ENCODE measurements at places on chromosomes 5 and 9. TPM values are rescaled to one million over a fixed set of nuclear protein-coding genes. Genes with fewer than 3 reads are reported as not detected.

GRCh38 chr9:3762076-3762475 lies 236.3 kb upstream of the RFX3 start:
- no peaks in the 10 kb centered on the region for H3K27me3 ChIP-seq
- no peaks in the 10 kb centered on the region for H3K4me1 ChIP-seq
- H3K27ac ChIP-seq: no peak overlapping the region

- DNase-seq: no peak
- no peaks in the 10 kb centered on the region for H3K4me1 ChIP-seq
- H3K36me3 ChIP-seq: no peaks in the 10 kb centered on the region
- no peak overlapping the region for H3K27ac ChIP-seq
Observed at GRCh38 chr5:36334315-36334714, 32.6 kb upstream of the RANBP3L start.

- no peaks in the 10 kb centered on the region for H3K27me3 ChIP-seq
- no peaks in the 10 kb centered on the region for H3K36me3 ChIP-seq
- peaks cover 6% of the 10 kb centered on the region for H3K4me1 ChIP-seq
- H3K27ac ChIP-seq: no peak overlapping the region
- H3K4me3 ChIP-seq: no peak overlapping the region
Observed at GRCh38 chr5:42668254-42668653, 88.4 kb upstream of the CCDC152 start.

DNA sequence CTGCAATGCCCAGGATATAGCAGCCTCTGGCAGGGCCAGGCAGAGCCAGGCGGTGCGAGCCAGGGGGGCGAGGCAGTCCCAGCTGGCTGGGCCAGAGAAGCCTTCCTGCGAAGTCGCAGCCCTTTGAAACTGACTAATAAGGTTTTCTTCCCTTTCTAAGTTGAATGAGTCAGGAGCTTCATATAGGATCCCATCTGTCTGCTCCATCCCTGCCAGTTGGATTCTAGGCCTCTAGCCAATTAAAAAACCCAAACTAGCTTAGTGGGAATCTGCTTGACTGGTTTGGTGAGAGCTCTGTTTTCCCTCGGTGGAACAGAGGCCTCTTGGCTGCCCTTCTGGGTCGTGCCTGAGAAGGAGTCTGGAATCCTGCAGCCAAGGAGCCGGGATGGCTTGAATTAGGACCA lies 70.1 kb upstream of the RAPGEF1 start:
- H3K27ac ChIP-seq: no peak overlapping the region
- no peak for DNase-seq
- H3K36me3 ChIP-seq: no peaks in the 10 kb centered on the region
- peaks cover 50% of the 10 kb centered on the region for H3K27me3 ChIP-seq
- no peak overlapping the region for H3K4me3 ChIP-seq

- no peak overlapping the region for H3K4me3 ChIP-seq
- H3K27ac ChIP-seq: no peak overlapping the region
- no peak for DNase-seq
- no peaks in the 10 kb centered on the region for H3K4me1 ChIP-seq
- no peaks in the 10 kb centered on the region for H3K27me3 ChIP-seq
Observed at GRCh38 chr9:3475300-3476020, 50.3 kb downstream of the RFX3 start.

DNA sequence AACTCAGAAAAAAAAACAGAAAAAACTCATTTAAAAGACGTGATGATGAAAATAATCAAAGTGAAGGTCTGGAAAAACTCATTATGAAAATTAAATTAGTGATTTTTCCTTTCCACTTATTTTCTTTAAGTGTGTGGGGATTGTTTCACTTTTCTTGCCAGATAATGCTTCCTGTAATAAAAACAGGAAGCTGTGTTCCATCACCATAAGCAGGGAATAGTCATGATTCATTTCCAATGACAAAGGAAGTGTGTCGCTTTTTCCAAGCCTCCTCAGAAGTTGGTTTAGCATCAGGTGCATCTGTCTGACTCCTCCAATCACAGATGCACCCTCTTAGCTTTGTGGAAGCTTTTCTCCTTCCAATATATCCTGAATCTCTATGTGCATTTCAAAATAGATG lies 2068.7 kb downstream of the MAT2B start:
- H3K27ac ChIP-seq: no peak overlapping the region
- DNase-seq: no peak

The INSYN2B gene
- 1.3 TPM for total RNA-seq

The ECSCR gene
- total RNA-seq: 17.4 TPM

The FGF10 gene
- total RNA-seq: 31.1 TPM

The EXOSC2 gene
- total RNA-seq: 30.2 TPM

The PHYHD1 gene
- total RNA-seq: 67.0 TPM

Measured in breast epithelium (tissue), 4 donors.